ENCODE measurements at places on chromosomes 6 and 20. TPM values are rescaled to one million over a fixed set of nuclear protein-coding genes. Genes with fewer than 3 reads are reported as not detected.

- DNase-seq = no peak
Observed at GRCh38 chr6:130041594-130041993, 23.2 kb downstream of the L3MBTL3 start.

GRCh38 chr6:56897789-56898529, 56.9 kb upstream of the BEND6 start:
- DNase-seq = no peak

Gene FNDC11
- total RNA-seq = 1.7 TPM

Gene GTF3C6
- 85.0 TPM for total RNA-seq

Gene MAP3K4
- 31.9 TPM for total RNA-seq

Gene GDAP1L1
- not detected for total RNA-seq
